ENCODE measurements at places on chromosomes 1 and 21. TPM values are rescaled to one million over a fixed set of nuclear protein-coding genes. Genes with fewer than 3 reads are reported as not detected.

The ABCA4 gene
- total RNA-seq = 0.65 TPM

The SFT2D2 gene
- total RNA-seq = 31.1 TPM

The LCE3D gene
- not detected for total RNA-seq

The C8A gene
- not detected for total RNA-seq

The TRIM63 gene
- total RNA-seq = 0.74 TPM

The GPR153 gene
- total RNA-seq = 4.9 TPM

The ADGRL4 gene
- total RNA-seq = 9.5 TPM

The SUSD4 gene
- 0.14 TPM for total RNA-seq

The TSACC gene
- not detected for total RNA-seq

The LRRC8C gene
- total RNA-seq = 2.6 TPM

The REN gene
- 0.28 TPM for total RNA-seq

The RIPPLY3 gene
- not detected for total RNA-seq

The HSF2BP gene
- total RNA-seq = 1.7 TPM

The TTLL10 gene
- total RNA-seq = not detected

The MGST3 gene
- total RNA-seq = 255 TPM

The UBE2U gene
- total RNA-seq = not detected

The JAM2 gene
- 6.9 TPM for total RNA-seq

The SLC44A5 gene
- total RNA-seq = 0.09 TPM

The TCEA3 gene
- total RNA-seq = 19.6 TPM

The QSOX1 gene
- total RNA-seq = 750 TPM

The LRRC52 gene
- not detected for total RNA-seq

The SPRR2A gene
- not detected for total RNA-seq

Data from smooth muscle cell of bladder (primary cell).